Esophagus muscularis mucosa (tissue), 4 donors: ENCODE measurements at places on chromosomes 16 and 17. TPM values are rescaled to one million over a fixed set of nuclear protein-coding genes. Genes with fewer than 3 reads are reported as not detected.

DNA sequence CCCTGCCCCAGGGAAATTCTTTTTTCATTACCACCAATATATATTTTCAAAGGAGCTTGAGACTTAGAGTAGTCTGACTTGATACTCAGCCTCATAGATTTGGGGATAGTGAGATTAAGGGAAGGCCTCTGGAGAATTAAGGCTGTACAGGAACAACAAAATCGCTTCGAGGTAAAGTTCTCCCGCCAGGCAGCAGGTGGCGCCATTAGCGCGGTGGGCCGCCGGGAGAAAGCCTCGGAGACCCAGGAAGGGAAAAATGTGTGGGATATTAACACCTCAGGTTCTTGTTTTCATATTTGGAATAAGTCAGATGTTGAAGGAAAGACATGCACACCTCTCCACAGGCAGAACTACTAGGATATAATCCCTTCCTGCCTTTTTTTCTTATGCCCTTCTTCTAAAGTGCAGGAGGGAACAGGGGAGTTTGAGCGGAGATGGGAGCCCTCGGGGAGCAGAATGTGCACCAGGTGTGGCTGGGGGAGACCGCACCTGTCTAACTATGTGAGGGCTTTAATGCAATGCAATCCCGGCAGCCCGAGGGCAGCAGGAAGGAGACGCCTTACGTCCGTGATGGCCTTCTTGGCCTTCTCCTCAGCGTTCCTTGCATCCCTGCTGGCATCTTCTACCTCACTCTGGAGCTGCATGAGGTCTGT, 25.9 kb downstream of the MYH3 start:
- DNase-seq, result no peak

- no peak for DNase-seq
These were observed 27.1 kb downstream of the HEATR3 start for GRCh38 chr16:50092891-50093290.

- DNase-seq, result no peak
These were observed 247.4 kb downstream of the SHISA9 start for GRCh38 chr16:13148836-13149235.

Gene APOH
- not detected for total RNA-seq

DNA sequence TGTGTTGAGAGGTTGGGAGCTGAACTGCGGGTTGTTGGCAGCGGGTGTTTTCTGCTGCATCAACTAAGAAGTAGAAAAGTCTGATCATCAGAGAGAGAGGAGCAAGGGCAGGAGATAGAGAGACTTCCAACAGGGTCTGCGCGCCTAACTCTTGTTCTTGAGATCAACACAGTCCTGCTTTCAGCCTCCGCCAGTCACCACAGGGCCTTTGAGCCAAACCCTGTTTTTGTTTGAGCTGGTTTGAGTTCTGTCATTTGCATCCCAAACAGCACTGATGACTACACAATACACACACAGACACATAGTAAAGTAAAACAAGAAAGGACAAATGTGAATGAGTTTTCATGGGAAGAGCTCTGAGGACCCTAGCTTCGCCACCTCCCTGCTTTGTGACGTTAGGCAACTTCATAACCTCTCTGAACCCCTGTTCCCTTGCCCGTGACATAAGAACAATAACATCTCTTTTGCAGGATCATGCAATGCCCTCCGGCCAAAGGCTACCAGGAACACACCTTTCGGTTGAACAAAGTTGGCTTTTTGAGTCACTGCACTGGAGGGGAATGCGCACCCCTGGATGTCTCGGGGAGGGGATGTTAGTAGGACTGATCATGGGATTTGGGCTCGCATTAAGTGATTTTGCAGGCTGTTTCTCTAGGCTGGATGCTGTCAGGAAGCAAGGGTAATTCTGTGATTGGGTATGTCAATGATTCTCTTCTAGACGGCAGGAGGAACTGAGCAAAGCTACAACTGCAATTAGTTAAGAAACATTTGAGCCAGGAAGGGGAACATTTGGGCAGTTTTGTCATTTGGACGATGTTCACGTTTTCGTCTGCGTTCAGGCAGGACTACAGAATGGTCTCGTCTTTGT, 92.3 kb downstream of the C16orf78 start:
- peak; percentile 86 for DNase-seq

GRCh38 chr16:58379736-58380135, 12.5 kb upstream of the GINS3 start:
- DNase-seq, result no peak

GRCh38 chr17:43226393-43226792, 2.0 kb downstream of the CCDC200 start:
- DNase-seq, result no peak

Gene NPTX1
- 0.42 TPM for total RNA-seq
